ENCODE measurements at places on chromosomes 7 and 10.
A peak's percentile ranks its signal among the peaks of the same experiment; 100 is the strongest.

DNA sequence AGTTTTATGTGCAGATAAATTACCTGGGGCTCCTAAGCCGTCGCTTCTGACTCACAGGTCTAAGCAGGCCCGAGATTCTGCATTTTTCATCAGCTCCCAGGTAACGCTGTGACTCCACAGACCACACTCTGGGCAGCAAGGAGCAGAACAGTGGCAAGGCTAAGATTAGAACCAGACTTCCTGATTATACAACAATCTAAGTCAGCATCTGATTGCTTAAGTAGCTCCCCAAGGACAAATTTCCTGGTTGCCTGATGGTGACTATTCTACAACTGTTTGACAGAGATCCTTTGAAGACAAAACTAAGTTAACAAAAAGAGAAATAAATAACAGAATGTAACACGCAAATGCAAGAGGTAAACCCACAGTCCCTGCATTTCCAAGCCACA lies 69.0 kb downstream of the CREB3L2 start:
- no peak for DNase-seq

DNA sequence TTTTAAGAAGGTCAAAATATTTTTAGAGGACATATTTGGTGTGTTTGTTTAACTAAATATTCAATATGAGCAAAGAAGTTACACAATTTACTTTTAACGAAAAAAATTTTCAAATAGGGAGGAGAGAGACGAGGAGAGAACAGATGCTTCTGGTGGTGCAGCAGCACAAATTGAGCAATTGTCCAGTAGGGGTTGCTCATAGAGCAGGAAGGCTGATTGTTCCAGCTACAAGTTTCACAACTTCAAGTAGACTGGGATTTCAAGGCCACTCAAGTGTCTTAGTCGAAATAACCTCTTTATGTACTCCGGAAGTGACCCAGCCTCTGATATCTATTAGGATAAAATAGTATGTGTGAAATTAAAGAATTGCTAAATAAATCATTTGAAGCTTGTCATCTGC lies 197.9 kb downstream of the HDAC9 start:
- no peak for DNase-seq

GRCh38 chr7:116802746-116803152 lies 59.6 kb upstream of the CAPZA2 start:
- peak; percentile 3 for DNase-seq

DNA sequence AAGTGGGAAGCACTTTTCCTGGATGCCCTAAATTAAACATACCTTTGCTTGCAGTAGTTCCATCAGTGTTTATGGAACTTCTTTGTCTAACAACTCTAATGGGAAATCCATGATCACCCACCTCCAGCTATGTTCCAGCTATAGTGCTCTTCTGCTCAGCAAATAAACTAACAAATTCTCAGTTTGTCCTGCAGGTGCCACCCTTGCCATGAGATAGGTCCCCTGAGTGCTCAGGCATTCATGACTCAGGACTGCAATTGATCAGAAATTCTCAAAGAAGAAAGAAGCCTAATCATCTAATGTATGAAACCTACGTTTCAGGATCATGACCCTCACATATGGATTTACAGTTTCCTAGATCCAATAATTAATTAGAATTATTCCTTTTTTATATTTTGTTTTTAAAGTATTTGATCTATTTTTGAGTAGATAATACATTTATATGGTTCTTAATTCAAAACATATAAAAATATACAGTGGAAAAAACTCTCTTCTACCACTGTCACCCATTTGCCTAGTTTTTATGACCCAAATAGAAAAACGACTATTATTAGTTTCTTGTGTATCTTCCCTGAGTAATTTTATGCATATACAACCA lies 48.7 kb upstream of the DYNC1I1 start:
- DNase-seq: no peak

GRCh38 chr7:91082852-91083495 lies 181.3 kb upstream of the FZD1 start:
- no peak for DNase-seq

DNA sequence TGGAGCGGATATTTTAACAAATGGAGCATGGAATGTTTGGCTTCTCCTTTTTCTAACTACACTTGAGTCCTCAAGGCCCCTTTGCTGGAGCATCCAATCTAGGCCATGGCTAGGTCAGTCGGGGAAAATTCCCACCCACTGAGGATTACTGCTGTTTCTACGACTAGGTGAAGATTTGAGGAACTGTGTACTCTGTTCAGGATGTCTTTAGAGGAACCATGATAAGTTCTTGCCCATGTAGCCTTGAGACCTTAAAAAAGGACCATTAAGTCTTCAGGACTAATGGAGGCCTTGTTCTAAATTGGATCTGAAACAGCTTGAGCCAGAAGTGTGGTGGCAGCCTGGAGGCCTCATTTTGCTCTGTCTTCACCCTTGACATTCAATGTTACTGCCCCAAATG lies 6.2 kb downstream of the AGK start:
- DNase-seq: no peak

DNA sequence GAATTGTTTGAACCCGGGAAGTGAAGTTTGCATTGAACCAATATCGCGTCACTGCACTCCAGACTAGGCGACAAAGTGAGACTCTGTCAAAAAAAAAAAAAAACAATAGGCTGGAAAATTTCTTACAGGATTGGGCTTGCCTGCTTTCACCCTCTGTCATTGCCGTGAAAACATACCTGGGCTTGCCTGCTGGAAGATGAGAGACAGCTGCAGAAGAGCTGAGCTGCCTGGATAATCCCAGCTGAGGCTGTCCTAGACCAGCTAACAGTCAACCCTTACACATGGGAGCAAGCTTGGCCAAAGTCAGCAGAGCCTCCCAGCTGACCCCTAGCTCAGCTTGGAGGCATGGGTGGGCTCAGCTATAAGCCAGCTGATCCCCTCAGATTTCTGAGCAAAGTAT lies 306.2 kb downstream of the CCSER2 start:
- no peak for DNase-seq

DNA sequence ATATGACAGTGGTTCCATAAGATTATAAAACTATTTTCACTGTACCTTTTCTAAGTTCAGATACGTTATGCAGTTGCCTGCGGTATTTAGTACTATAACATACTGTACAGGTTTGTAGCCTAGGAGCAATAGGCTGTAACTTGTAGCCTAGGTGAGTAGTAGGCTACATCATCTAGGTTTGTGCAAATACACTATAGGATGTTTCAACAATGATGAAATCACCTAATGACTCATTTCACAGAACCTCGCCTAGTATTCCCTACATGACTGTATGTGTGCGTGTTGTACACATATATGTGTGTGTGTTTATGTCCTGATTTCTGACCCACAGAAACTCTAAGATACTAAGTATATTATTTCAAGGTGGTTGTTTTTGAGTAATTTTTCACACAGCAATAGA lies 139.0 kb downstream of the HERPUD2 start:
- DNase-seq: no peak

GRCh38 chr10:51915031-51915542 lies 215.7 kb upstream of the CSTF2T start:
- no peak for DNase-seq

GRCh38 chr7:14288701-14289100 lies 299.2 kb upstream of the ETV1 start:
- DNase-seq: no peak

GRCh38 chr10:102408131-102408727 lies 10.4 kb downstream of the PSD start:
- DNase-seq: no peak

DNA sequence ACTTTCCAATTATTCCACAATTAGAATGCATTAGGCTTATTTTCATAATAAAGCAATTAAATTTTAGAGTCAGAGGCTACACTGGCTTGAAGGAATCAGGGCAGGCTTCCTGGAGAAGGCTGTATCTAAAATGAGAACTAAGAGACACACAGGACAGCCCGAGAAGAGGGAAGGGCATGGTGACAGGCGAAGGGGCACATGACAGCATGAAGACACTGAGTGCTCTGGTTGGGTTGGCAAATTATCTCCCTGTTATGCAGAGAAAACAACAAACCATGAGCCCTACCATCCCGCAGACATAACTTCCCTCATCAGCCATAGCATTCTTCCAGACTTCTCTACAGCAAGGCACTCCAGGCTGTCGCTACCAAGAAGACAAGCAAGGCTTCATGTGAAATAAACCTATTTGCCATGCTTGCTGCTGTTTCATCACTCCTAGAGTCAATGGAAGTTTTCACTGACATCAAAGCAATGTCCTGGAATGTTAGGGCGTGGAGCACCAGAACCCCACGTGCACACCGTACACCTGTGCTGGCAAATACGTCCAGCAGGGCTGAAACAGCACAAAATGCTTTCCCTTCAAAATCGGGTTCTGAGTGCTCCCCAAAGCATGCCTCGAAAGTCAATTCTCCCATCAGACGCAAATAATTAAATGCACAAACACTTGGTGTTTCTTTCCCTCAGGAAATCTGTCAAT lies 21.3 kb downstream of the VOPP1 start:
- DNase-seq: no peak

DNA sequence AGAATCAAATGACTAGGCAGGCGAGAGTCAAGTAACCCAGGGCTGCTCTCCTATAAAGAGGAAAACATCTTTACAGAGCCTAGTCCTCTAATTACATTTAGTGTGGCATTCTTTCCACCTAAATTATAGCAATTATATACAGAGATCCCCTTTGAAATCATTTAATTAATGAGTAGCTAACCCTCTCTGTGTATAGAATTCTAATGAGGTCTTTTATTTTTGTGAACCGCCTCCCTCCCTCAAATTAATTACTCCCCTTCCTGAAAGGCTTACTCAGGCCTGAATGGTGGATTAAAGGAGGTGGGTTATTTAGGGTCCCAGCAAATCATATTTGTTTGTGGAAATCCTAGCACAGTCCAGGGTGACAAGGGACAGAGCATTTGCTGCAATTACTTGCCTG lies 551.8 kb downstream of the SORCS3 start:
- DNase-seq: no peak

GRCh38 chr7:83633516-83633915 lies 15.4 kb downstream of the SEMA3E start:
- DNase-seq: no peak

- no peak for DNase-seq
These were observed 77.9 kb downstream of the CARD11 start for GRCh38 chr7:2965745-2966270.

- no peak for DNase-seq
These were observed 66.8 kb upstream of the COL13A1 start for GRCh38 chr10:69734797-69735468.

- no peak for DNase-seq
These were observed 534.0 kb upstream of the ANKRD30A start for GRCh38 chr10:36591436-36591835.

Measured in GM06990 (cell line).